ENCODE measurements at places on chromosomes 3 and 15.

DNA sequence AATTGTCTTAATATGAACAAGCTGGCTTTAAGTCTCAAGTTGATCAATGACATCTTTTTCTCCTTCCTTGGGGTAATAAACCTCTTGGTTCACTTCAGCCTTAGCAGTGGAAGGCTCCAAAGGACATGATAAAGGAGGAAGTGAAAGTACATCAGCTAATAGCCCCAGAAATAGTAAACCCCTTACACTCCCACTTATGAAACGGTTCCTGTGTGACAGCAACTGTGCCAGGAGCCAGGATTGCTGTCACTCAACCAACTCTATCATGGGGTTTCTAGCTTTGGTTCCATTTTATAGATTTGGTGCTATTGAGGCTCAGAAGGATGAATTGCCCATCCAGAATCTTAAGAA is 216.7 kb downstream of the ABHD5 start:
- no peak for DNase-seq

- no peak for DNase-seq
Measured at GRCh38 chr3:123229145-123229544, 27.4 kb downstream of the SEC22A start.

GRCh38 chr3:140704733-140705132 is 26.9 kb downstream of the TRIM42 start:
- no peak for DNase-seq

- no peak for DNase-seq
Measured at GRCh38 chr3:149934524-149934923, 36.2 kb downstream of the PFN2 start.

- DNase-seq = no peak
Measured at GRCh38 chr15:81146006-81146405, 11.9 kb downstream of the CFAP161 start.

Data from neural progenitor cell (in vitro differentiated cells).